ENCODE measurements at places on chromosomes 2 and 18. TPM values are rescaled to one million over a fixed set of nuclear protein-coding genes. Genes with fewer than 3 reads are reported as not detected.
A peak's percentile ranks its signal among the peaks of the same experiment; 100 is the strongest.

DNA sequence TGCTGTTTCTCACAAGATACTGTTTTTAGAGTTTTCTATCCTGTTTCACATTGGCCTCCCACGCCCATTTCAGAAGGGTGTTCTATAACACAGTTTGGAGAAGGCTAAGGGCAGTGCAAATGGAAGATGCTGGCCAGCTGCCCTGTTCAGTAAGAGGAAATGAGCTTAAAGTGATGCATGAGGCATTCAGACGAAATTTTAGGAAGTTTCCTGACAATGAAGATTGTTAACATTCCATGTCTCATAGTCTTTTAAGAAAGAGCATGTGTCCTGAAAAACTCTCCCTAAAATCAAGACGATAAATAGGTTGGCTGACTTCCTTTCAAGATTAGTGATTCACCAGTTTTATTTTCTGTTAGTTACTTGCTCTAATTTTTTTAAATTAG lies 484.2 kb upstream of the NRP2 start:
- no peaks in the 10 kb centered on the region for H3K27me3 ChIP-seq
- no peak overlapping the region for H3K4me3 ChIP-seq
- H3K27ac ChIP-seq = peak overlapping the region; percentile 67
- no peak for DNase-seq
- no peaks in the 10 kb centered on the region for H3K36me3 ChIP-seq

DNA sequence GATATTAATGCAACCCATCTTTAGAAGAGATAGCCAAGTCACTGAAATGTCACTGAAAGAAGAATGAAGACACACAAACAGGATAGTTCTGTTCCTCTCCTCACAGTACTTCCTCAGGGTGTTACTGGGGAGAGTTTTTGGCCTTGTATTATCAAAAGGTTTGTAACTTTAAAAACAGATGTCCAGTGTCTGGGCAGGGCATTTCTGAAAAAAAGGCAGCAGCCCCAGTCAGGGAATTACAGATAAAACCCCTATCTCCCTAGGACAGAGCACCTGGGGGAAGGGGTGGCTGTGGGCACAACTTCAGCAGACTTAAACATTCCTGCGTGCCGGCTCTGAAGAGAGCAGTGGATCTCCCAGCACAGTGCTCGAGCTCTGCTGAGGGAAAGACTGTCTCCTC lies 30.8 kb downstream of the LANCL1 start:
- no peak for DNase-seq
- no peaks in the 10 kb centered on the region for H3K4me1 ChIP-seq
- H3K36me3 ChIP-seq = peaks cover 17% of the 10 kb centered on the region
- H3K4me3 ChIP-seq = no peak overlapping the region
- no peaks in the 10 kb centered on the region for H3K27me3 ChIP-seq
- H3K27ac ChIP-seq = no peak overlapping the region

DNA sequence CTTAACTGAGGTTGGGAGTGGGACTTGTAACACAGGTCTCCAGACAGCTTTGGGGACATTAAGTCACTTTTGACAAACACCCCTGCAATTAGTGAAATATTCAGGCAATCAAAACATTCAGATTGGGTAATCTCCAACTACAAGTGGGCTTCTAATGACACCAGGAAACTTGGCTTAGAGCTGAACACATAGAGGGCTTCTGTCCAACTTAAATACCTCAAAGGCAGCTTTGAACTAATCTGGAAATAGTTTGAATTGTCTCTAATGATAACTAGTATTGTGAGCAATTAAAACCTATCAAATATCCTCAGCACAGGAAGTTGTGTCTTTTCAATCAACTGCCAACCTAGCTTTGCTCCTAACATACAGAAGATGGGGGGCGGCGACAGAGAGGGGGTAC lies 5.1 kb upstream of the ASPRV1 start:
- no peak overlapping the region for H3K27ac ChIP-seq
- no peaks in the 10 kb centered on the region for H3K27me3 ChIP-seq

- H3K36me3 ChIP-seq = no peaks in the 10 kb centered on the region
- H3K4me3 ChIP-seq = no peak overlapping the region
- H3K27ac ChIP-seq = peak overlapping the region; percentile 91
- H3K4me1 ChIP-seq = peaks cover 59% of the 10 kb centered on the region
- H3K27me3 ChIP-seq = no peaks in the 10 kb centered on the region
- peak; percentile 78 for DNase-seq
These were observed 230.8 kb downstream of the CELF4 start for GRCh38 chr18:37334631-37335408.

- no peak overlapping the region for H3K4me3 ChIP-seq
- H3K4me1 ChIP-seq = no peaks in the 10 kb centered on the region
- no peaks in the 10 kb centered on the region for H3K36me3 ChIP-seq
- H3K27me3 ChIP-seq = no peaks in the 10 kb centered on the region
These were observed 101.5 kb upstream of the HS6ST1 start for GRCh38 chr2:128420131-128420530.

- DNase-seq = no peak
- no peak overlapping the region for H3K27ac ChIP-seq
- H3K27me3 ChIP-seq = no peaks in the 10 kb centered on the region
- H3K4me1 ChIP-seq = no peaks in the 10 kb centered on the region
These were observed 184.4 kb downstream of the KCNS3 start for GRCh38 chr2:18062892-18063291.

DNA sequence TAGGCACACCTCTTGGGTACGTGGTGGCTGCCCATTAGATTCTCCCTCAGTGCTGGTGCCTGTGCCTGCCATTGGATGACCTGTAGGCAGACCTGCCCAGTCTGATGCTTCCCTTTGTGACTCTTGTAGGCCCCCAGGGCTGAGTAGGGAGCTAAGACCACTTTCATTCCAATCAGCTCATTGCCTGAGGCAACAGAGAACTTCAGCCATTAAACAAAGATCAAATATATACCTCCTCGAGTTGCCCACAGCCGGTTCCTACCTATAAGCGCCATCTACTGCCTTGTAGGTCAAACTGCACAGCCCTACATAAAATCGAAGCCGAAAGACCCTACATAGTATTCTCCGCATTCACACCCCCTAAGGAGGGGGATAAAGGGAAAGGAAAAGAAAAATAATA lies 184.6 kb downstream of the ETAA1 start:
- H3K4me3 ChIP-seq = no peak overlapping the region
- H3K27ac ChIP-seq = no peak overlapping the region
- no peaks in the 10 kb centered on the region for H3K36me3 ChIP-seq

DNA sequence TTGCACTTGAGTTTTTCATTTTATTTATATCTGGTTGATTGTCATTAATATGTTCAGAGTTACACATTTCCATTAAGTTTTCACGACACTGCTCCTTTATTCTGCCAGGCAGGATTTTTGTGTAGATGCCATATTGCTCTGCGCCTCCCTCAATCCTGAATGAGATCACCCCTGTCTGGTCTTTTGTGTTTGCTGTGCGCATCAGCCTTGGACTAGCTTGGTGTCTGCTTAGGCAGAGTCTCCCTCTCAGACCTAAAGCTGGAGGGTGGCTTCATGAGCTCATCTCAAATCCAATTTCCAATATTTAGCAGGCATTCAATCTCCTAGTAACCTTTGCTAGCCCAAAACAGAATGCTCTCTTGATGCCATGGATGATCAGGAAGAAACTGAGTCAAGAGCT lies 137.4 kb downstream of the SMAD7 start:
- H3K36me3 ChIP-seq = peaks cover 33% of the 10 kb centered on the region
- H3K27me3 ChIP-seq = no peaks in the 10 kb centered on the region
- DNase-seq = no peak

DNA sequence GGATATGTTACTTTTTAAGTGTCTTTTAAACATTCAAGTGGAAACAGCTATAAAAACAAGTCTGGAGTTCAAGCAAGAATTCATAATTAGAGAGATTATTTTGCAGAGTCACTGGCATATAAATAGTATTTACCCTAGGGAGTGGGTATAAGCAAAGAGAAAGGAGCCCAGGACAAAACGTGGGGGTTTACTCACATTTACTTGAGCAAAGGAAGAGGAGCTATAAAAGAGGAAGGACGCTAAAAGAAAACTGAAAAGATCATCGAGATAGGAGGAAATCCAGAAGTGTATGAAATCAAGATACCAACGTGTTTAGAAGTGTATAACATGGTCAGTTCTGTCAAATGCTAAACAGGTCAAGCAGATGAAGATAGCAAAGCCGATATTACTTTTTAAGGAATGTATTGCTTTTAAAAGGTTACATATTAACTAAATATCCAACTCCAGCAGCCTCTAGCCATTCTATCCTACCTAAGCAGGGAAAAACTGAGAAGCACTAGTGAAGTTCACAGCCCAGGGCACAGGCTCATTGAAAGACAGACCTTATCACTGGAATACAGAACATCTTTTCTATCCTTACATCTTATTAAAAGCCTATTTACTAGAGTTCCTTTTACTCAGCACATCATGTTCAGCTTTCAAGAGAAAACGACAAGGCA lies 8.6 kb downstream of the KANSL1L start:
- no peak for DNase-seq
- no peak overlapping the region for H3K27ac ChIP-seq
- H3K4me3 ChIP-seq = no peak overlapping the region
- H3K27me3 ChIP-seq = no peaks in the 10 kb centered on the region
- no peaks in the 10 kb centered on the region for H3K4me1 ChIP-seq

C2orf66 gene
- 0.71 TPM for polyA plus RNA-seq

GPR35 gene
- 1.2 TPM for polyA plus RNA-seq

ANKRD29 gene
- 8.2 TPM for polyA plus RNA-seq

LAMA3 gene
- polyA plus RNA-seq = 3.5 TPM

MAP2 gene
- polyA plus RNA-seq = 11.1 TPM

ANKRD30BL gene
- not detected for polyA plus RNA-seq

GPR75 gene
- polyA plus RNA-seq = 2.4 TPM
